Stimulated activated CD4-positive, alpha-beta T cell treated with anti-CD3 and anti-CD28 coated beads, Interleukin-4, amount 100 ng/mL, for 24 hours (primary cell): ENCODE measurements at places on chromosomes 11 and 22.

GRCh38 chr22:22316589-22316988 lies 72.0 kb downstream of the VPREB1 start:
- no peak for DNase-seq

DNA sequence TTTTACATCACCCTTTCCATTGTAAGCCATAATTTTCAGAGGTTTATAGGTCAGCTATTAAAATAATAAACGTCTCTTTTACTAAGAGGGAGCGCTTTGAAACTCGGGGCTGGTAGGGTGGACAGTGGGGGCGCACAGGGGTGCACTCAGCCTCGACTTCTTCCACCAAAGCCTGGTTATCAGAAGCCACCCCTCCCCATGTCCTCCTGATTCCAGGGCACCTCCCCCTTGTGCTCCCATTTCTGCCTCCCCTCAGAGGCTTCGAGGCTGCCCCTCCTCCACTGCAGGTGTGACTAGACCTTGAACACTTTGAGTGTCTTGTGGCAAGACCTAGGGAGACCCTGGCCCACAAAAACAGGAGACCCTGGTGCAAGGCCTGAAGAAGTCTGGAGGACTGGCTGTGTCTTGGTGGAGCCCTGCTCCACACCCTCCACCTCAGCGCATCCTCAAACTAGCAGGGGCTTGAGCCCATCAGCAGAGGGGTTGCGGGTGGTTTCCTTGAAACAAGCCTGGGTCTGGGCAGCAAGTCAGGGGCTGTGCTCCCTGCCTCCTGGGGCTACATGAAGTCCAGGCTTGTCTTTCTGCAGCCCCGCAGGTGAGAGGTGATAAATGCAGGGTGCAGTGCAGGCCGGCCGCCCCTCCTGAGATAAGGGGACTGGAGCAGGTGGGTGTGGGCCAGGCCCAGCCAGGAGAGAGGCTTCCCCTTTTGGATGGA lies 3.0 kb downstream of the CDKN1C start:
- no peak for DNase-seq

GRCh38 chr22:36840106-36840505 lies 20.7 kb upstream of the NCF4 start:
- no peak for DNase-seq

GRCh38 chr11:38460896-38461295 lies 1862.9 kb upstream of the RAG2 start:
- no peak for DNase-seq

DNA sequence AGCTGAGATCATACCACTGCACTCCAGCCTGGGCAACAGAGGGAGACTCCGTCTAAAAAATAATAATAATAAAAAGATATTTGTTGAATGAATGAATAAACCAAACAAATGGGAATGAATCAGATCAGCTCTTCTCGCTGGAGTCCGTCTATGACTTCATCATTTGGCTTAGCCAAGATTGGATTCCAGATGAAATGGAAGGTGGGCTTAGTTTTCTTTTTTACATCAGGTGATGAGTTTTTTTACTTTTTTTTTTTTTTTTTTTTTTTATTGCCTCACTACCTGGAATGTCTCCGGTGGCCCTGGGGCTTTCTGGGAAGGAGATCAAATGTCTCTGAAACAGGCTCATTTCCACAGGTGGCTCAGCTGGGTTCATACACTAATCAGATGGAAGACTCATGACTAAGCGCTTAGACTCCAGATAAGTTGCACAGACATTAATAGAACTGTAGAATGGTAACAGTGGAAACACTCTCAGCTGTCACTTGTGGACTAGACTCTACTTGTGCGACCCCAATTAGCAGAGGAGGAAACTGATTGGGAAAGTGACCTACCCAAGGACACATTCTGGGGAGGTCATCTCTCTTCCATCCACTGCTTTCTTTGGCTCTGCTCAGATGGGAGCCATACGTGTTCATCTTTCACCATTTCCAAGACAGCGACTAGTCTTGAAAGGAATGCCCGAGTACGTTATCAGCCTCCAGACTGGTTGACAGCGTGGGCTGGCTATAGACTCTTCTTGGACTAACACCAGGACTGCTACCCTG lies 20.5 kb upstream of the RBFOX2 start:
- no peak for DNase-seq

GRCh38 chr22:20003304-20003703 lies 13.3 kb downstream of the ARVCF start:
- DNase-seq = no peak

GRCh38 chr11:88555829-88556202 lies 218.3 kb upstream of the CTSC start:
- DNase-seq = no peak

GRCh38 chr22:20464096-20464614 lies 26.5 kb upstream of the SCARF2 start:
- DNase-seq = peak; percentile 59

DNA sequence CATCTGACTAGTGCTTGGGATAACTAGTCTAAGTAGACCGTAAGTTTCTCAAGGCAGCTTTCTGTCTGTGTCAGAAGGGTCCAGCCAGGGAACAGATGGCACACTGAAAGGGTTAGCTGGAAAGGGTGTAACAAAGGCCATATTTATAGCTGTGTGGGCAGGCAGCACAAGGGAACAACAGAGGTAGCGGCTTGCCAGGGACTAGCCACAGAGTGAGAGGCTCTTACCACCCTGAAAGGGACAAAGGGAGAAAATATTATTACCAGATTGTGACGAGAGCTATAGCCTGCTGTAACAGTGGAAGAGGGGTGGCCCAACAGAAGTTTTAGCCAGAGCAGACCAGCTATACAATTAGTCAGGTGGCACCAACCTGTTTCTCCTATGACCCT lies 129.4 kb downstream of the CCDC34 start:
- DNase-seq = no peak

DNA sequence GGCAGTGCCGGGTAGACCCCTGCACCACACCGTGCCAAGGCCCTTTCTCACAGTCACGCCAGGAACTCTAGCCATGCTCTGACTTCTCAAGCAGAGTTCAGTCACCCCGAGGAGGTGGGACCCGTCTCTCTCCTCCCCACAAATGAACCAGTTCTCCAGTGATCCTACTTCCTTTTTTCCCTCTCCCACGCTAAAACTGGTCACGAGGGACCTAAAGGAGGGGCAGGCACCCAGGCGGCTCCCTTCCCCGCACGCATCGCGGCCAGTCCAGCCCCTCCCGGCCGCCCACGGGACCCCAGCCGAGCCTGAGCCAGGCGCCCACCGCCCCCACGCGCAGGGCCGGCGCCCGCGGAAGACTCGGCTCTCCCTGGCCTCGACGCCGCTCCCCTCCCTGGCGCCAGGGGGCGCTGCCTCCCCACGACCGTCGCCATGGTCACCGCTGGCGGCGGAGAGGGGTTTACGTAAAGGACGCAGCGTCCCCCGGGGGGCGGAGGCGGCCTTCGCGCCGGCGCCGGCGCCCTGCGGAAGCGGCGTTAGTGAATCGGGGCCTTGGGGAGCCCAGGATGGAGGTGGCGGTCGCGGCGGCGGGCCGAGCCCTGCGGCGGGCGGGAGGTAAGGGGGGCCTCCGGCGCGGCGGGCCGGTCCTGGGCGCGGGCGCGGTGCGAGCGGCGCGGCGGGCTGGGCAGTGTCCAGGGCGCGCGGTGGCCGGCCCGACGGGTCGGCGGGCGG lies at the start of gene DAGLA:
Gene DAGLA (plus strand): TSS at position 499 of the 729 bp plus-strand sequence. CDS start 39,765 bp downstream, outside the sequence.
- peak; percentile 74 for DNase-seq

GRCh38 chr11:104191124-104191523 lies 27.2 kb upstream of the PDGFD start:
- DNase-seq = no peak

- no peak for DNase-seq
Observed at GRCh38 chr11:771617-772204, 5.6 kb downstream of the GATD1 start.
